Ecto neural progenitor cell (in vitro differentiated cells): ENCODE measurements at places on chromosomes 5 and 9.

DNA sequence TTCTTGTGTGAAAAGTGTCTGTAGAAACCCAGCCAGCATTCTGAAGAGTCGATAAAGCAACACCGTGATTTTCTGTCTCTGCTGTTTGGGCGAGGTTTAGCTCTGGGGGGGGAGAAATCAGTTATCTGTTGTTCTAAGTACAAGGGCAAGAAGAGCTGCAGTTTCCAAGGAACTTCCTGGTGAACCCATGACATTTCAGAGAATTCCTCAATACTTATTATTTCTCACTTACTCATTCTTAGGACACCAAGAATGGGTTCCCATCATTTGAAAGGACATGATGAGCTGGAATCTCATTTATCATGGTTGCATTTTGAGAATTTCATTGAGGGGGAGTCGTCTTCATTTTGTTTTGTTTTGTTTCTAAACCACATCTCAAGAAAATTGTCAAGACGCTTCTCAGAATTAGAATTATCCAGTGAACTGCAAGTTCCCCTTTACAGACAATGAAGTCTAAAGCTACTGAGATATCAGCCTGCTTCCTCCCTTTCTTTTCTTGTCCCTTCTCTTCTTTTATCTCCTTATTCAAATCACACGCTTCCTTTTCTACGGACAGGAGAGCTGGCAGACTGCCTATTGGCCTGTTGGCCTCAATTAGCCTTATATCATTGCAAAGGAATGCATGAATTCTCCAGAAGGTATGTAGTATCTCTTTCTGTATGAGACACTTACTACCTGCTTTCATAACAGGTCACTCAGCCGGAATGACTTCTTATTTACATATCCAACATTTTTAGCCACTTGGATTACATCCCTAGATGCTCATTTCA is 53.7 kb downstream of the ZNF462 start:
- DNase-seq = no peak

DNA sequence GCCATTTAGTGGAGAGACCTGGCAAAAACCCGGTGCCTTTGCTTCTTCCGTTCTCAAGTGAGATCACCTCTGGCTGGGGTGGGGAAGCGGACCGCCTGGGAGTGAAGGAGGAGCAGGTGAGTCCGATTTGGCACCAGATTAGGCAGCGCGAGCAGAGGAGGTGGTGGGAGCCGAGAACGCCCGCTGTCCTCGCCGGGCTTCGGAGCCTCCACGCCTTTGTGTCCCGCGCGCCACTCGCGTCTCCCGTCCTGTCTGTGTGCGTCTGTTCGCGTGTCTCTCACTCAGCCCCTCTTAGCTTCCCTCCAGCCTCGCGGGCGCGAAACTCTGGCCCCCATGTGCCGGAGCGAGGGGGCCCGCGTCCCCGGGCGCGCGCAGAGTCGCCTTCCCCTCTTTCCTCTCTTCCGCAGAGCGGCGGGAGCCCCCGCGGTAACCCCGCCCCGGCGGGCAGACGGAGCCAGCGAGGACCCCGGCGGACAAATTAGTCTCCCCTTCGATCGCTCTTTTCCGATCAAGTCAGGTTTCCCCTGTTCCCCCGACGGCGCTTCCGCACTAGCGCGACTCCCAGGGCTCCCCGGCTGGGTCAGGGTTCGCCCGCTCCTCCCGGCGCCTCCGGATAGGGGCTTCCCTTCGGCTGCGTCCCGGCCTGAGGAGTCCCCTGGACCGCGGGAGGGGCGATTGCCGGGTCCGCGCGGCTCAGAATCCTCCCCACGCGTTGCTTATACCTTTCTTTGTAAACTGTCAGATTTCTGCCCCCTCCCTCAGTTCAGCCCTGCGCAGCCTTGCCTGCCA is 7.1 kb downstream of the POU4F3 start:
- DNase-seq = peak; percentile 61

DNA sequence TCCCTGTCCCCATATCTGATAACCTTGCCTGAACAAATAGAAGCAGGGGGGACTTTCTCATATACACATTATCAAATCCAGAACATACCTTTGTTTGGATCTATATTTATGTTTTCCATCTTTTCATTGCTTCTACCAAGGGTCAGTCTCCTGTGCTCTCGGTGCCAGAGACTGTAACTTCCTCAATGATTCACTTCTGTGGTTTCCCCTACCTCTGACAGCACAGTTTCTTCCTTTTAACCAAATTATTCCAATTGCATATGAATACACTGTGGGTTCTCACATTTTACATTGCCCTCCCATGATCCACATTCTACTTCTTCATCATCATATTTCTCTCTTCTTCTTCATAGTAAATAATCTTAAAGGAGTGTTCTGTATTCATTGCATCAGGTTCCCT is 32.2 kb downstream of the NMUR2 start:
- DNase-seq = no peak

GRCh38 chr9:114259798-114260523 is 62.9 kb upstream of the ORM1 start:
- no peak for DNase-seq

DNA sequence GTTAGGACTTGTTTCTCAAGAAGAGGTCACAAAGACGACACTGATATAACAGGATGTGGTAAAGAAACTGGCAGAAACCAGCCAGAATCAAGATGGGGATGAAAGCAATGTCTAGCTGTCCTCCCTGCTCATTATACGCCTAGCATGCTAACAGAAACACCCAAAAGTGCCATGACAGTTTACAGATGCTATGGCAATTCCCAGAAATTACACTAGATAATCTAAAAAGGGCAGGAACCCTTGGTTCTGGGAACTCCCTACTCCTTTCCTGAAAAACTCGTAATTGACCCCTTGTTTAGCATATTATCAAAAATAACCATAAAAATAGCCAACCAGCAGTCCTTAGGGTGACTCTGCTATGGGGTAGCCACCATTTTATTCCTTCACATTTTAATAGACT is 10.9 kb upstream of the MRPS30 start:
- no peak for DNase-seq

DNA sequence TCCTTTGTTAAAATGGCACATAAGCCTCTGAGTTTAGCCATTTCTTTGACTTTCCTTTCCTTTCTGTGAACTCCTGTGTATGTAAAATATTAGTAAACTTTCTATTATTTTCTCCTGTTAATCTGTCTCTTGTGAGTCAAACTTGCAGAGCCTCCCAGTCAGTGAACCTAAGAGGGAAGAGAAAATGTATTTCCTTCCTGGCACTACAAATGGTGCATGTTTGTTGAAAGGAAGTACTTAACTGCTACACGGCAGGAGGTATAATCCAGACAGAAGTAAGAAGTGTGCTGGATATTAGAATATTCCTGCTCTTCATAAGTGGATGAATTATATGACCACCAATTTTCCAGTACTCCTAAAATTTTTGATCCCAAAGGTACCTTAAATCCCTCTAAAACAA is 23.0 kb downstream of the CTSL start:
- no peak for DNase-seq

GRCh38 chr5:23014825-23015224 is 161.7 kb upstream of the CDH12 start:
- DNase-seq = no peak

- DNase-seq = peak; percentile 90
Observed at GRCh38 chr5:145936401-145937131, at the start of gene SH3RF2. Gene SH3RF2 (plus strand): TSS chr5:145936578. CDS start chr5:145937929, 1,351 bp downstream.

DNA sequence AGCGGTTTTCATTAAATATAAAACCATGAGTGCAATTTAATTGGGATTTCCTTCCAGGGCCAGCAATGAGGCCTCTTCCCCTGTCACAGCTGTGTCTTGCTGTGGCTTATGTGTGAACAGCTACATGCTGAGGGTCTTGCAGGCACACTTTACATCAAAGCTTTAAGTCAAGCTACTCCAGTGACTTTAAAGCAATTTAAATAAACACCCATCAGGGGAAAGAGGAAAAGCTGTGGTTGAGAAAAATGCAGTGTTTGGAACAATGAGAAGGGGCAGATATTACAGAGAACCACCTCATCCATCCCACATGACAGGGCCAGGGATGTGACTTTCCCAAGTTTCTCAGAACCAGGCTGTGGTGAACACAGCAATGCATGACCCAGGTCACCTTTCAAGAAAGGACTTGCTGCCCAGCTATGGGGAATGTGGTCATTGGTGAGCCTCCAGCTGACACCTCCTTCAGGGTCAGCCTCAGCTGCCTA is 115.9 kb upstream of the LPAR1 start:
- no peak for DNase-seq

GRCh38 chr5:113527746-113528145 is 14.3 kb downstream of the YTHDC2 start:
- no peak for DNase-seq

GRCh38 chr9:95127249-95128176 is 190.0 kb downstream of the FANCC start:
- peak; percentile 90 for DNase-seq
